ENCODE measurements at places on chromosomes 16 and 17.

DNA sequence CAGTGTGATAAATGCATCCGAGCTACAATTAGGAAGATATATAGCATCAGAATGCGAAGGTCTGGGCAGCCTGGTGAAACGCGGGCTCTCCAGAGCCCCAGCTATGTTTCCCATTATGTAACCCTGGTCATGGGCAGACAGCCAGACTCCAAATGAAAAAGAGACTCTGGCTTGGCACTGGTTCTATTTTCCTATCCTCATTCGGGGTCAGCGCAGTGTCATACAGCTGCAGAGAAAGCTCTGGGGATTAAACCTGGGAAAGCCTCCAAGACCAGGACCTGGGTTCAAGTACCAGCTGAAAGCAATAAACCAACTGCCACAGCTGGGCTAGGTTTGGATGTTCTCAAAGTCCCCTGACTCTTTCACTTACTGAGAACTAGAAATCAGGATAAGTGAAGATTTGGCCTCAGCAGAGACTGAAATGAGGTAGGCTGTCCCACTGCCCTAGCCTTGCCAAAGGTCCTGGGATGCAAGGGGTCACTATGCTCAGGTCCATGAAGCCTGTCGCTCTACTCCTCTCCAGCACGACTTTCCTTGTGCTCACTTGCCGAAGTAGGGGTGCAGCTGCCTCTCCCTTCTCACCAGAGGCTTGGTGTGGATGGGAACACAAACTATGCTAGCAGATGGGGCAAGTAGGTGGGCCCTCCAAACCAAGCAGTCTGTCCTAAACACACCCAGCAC, 123.8 kb downstream of the SMG6 start:
- DNase-seq, result no peak

- DNase-seq, result no peak
Observed at GRCh38 chr16:70475054-70475871, 20.9 kb downstream of the FCSK start.

GRCh38 chr16:87966685-87967185, 15.5 kb downstream of the BANP start:
- no peak for DNase-seq

DNA sequence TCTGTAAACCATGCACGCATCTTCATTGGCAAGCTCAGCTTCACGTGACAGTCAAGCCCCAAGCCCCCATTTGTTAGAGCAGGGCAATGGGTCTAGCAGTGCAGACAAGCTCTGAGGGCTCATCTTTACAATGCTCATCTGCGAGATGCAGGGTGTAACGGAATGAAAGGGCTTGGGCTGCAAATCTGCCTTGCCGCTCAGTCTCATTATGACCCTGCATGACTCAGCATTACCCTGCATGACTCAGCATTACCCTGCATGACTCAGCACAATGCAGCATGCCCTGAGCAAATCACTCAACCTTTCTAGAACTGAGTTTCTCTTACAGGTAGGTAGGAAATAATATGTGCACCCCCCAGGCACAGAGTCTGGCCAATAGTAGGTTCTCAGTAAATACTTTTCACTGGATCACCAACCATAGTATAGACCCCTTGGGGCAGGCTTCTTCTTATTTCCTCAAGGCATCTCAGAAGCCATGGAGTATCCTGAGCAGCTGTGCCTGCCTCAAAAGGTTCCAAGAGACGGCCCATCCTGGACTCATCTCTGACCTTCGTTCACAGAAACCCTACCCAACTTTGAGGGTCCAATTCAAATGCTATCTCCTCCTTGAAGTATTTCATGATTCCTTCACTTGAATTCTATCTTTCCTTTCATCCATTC, 391.3 kb upstream of the CDH5 start:
- DNase-seq, result no peak

- DNase-seq, result no peak
Observed at GRCh38 chr17:39548494-39549225, 59.1 kb downstream of the NEUROD2 start.

DNA sequence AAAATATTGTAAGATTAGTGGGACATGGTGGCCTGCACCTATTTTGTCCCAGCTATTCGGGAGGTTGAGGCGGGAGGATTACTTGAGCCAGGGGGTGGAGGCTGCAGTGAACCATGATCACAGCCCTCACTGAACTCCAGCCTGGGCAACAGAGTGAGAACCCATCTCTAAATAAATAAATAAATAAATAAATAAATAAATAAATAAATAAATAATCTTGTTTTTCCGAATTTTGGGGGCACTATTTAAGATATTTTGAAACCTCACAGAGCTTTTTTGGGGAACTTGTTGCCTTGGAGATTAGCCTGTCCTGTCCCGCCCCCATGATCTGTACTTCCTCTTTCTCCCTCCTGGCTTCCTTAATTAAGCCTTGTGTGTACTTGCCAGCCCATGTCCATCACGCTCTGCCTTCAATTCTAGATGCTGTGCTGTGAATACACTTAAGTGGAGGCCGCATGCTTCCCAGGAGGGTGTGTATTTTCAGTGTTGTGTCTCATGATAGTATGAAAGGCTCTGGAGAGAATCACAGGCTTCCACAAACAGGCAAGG, 4.4 kb downstream of the LGALS9 start:
- DNase-seq, result no peak

- peak; percentile 22 for DNase-seq
Observed at GRCh38 chr17:27601069-27601974, 29.7 kb upstream of the LGALS9 start.

DNA sequence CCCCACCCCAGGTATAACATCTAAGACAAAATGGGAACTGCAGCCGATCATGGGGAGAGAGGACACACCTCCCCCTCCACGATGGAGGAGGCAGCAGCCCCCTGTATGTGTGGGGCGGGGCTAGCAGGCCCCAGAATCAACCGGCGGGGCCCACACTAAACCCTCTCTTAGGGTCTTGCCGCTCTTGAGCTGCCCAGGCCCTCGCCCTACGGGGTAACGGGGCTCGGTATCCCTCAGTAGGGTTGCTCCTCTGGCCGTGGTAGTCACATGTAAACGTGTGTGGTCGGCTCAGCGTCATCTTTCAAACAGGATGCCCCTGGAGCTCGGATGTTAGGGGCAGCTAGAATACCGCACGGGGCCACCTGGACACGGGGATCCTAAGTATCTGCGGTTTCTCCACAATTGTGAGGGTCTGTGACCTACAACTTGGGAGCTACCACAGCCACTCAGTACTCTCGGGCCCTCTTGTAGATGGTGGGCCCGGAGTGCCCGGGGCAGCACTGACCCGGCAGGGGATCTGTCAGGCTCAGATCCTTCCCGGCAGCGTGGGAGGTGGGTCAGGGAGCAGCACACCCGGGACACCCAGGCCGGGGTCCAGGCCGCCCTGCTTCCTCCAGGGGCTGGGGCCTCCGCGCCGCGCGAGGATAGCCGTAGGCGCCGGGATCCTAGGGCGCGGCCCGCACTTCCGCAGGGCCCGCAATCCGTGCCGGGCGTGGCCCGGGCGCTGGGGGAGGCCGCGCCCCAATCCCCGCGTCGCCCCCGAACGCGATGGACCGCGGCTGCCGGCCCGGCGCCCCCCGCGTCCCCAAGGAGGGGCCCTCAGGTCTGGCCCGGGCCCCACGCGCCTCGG, 781 bp downstream of the ARHGDIA start:
- no peak for DNase-seq

GRCh38 chr16:578870-579405, 9.2 kb downstream of the PIGQ start:
- peak; percentile 39 for DNase-seq

DNA sequence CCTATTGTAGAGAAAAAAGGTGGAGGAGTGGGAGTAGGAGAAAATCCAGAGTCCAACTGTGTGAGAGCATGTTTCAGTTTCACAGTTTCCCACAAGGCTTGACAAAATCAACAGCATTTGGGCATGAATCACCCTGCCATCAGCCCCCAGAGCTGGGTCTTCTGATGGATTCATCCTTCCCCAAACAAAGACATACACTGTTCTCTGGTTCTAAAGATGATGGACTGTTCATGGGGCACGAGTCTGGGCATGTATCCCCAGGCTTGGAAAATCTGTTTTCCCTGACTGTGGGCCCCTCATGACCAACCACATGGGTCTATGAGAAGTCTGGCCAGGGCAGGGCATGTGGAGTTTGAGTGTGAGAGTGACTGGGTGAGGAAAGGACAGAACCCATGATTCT, 210.4 kb upstream of the IRX5 start:
- no peak for DNase-seq

DNA sequence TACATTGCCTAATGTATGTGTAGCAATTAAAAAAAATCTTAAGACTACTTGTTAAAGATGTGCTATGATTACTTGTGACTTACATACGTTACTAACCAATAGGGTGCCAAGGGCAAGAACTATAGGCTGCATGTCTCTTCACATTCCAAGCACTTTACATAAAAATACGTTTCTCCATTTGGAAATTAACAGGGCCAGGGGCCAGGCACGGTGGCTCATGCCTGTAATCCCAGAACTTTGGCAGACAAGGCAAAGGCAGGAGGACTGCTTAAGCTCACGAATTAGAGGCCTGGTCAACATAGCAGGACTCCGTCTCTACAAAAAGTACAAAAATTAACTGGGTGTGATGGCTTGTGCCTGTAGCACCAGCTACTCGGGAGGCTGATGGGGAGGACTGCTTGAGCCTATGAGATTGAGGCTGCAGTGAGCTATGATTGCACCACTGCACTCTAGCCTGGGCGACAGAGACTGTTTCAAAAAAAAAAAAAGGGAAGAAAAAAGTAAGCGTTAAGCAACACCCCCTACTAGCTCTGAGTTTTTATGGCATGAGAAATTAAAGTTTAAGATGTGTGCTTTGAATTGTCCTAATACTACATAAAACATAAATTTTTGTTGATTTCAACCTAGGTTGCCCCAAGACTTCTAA, 12.3 kb downstream of the PSMD12 start:
- DNase-seq, result no peak

DNA sequence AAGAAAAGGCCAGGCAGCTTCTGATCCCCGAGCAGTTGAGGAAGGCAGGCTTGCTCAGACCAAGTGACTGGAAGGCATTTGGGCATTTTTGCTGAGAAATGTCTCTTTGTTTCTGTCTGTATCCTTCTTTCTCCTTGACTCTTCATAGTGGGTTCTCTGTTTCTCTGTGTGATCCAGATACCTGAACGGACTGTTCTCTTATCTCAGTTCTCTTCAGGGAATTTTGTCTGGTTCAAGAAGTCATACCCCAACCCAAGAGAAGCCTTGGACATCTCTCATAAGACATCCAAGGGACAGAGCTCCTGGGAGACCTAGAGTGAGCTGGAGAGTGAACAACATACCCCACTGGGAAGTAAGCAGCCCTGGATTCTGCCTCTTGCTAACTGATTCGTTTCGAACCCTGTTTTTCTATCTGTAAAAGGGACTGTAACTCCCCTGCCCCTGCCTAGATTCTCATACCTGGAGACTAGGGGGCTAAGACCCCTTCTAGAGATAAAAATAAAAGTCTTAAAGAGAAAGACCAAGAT, 541 bp downstream of the CCL3 start:
- DNase-seq, result no peak

DNA sequence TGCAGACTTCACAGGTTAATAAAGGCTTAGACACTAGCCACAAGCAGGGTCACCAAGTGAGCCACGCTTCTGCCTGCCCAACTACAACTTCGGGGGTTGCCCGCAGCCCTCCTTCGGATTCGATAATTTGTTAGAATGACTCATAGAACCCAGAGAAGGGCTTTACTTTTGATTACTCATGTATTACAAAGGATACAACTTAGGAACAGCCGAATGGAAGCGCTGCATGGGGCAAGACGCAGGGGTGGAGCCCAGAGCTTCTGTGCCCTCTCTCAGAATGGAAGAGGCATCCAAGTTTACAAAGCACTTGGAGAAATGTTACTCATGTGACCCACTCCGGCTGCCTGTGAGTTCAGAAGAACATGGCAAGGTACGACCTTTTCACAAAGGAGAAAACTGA, 7.5 kb upstream of the CDH5 start:
- no peak for DNase-seq

DNA sequence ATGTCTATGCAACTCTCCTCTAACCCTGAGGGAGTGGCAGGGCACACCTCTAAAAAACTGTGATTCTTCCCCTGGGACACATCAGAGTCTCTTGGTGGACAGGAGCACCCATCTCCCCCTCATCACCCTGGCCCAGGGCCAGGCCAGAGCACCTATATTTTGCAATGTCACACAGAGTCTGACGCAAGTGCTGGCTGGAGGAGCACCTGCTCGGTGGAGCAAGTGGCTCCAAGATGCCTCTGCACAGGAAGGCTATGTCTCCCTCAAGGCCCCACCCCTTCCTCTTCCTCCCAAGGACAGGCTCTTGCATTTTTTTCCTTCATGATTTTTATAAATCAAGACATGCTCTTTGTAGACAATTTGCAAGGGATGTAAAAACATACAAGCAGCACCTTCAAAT, 13.3 kb downstream of the SNN start:
- no peak for DNase-seq

DNA sequence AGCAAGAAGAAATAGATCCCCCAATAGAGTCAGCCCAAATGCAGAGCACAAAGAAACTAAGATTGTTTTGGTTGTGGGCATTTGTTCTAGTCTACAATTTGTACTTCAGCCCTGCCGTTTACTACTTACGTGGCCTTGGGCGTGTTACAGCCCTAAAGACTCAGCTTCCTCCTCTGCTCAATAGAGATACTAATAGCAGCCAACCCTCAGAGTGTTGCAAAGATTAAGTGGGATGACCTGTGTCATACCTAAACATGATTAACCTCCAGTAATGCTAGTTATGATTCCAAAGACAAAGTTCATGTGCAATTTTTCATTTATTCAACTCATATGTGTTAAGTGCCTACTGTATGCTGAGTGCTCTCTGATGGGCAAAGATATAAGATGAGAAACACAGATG, 43.1 kb downstream of the MAF start:
- DNase-seq, result no peak

- DNase-seq, result no peak
Observed at GRCh38 chr17:30340801-30341356, 7.0 kb upstream of the TMIGD1 start.

GRCh38 chr17:27430882-27431491, 25.3 kb upstream of the KSR1 start:
- no peak for DNase-seq

GRCh38 chr16:67114793-67115192, 5.1 kb downstream of the PHAF1 start:
- no peak for DNase-seq

GRCh38 chr16:28478506-28479180, 6.5 kb upstream of the NPIPB7 start:
- no peak for DNase-seq

GRCh38 chr16:49048557-49048956, 233.1 kb downstream of the CBLN1 start:
- no peak for DNase-seq
